ENCODE measurements at places on chromosomes 1 and 21.

GRCh38 chr1:107363154-107363553, 222.3 kb downstream of the NTNG1 start:
- DNase-seq = no peak

- no peak for DNase-seq
Observed at GRCh38 chr1:84583648-84584047, 9.4 kb upstream of the CTBS start.

- DNase-seq = no peak
Observed at GRCh38 chr1:1847061-1847850, 43.6 kb downstream of the GNB1 start.

DNA sequence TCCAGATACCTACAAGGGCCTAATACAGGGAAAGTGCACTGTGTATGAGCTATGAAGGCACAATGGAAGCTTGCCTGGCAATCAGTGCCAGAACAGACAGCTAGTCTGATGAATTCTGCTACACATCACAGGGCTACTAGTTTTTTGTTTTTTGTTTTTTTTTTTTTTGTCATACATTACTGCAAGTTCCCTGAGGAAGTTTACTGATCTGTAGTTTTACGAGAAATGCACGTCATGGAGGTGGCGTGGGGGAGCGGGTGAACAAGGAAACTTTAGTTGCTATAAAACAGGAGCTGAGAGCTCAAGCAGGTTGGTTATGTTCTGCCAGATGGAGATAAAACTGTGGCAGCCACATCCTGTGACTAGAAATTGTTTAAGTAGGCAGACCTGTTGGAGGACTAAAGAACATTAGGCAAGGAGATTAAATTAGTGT, 17.7 kb downstream of the PTPRC start:
- DNase-seq = no peak

DNA sequence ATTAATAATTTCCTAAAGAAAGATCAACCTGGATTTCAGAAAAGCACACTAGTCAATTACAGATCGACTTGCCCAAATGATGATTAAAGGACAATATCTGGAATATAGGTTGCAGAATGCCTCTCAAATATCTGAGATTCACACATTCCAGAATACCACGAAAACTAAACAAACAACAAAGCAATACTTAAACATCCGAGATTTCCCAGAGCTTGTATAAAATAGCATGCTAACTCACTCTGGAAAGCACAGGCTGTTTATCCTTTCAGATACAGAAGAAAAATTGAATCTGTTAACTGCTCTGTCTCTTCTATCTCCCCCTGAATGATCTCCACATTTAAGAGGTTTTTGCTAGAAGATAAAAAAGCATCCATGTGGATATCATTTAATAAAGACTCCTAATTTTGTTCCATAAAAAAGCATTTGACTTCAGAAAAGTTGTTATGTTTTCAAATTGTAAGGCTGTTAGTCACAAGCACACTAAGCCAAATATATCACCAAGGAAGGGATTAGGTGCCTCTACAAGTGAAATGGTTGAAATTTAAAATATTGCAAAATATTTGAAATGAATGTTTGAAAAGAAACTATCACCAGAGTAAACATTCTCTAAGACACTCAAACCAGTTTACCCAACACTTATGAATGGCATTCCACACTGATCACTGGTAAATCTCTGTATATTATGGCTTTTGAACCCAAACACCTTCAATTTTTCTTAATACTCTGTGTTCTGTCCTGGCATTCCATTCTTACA, 865.1 kb upstream of the ADAMTS5 start:
- no peak for DNase-seq

All from substantia nigra (tissue), 51 donors.